Activated naive CD4-positive, alpha-beta T cell treated with anti-CD3 and anti-CD28 coated beads, Interleukin-2, amount 50 U/mL, for 72 hours (primary cell): ENCODE measurements at places on chromosomes 7 and 10. TPM values are rescaled to one million over a fixed set of nuclear protein-coding genes. Genes with fewer than 3 reads are reported as not detected.

OR2A14 gene
- total RNA-seq: not detected

PCLO gene
- total RNA-seq: not detected

FFAR4 gene
- total RNA-seq: not detected

TRPV5 gene
- not detected for total RNA-seq

PNLIPRP2 gene
- total RNA-seq: not detected

FBXL15 gene
- 27.4 TPM for total RNA-seq

UPK3BL1 gene
- 43.4 TPM for total RNA-seq

FAM13C gene
- total RNA-seq: not detected

TMEM229A gene
- not detected for total RNA-seq

ACHE gene
- total RNA-seq: 0.12 TPM

ZNF3 gene
- total RNA-seq: 16.2 TPM

GIMAP4 gene
- total RNA-seq: 336 TPM

SEMA3C gene
- not detected for total RNA-seq

BAMBI gene
- not detected for total RNA-seq

GIMAP7 gene
- 79.9 TPM for total RNA-seq

GGCT gene
- 69.3 TPM for total RNA-seq
